ENCODE measurements at places on chromosomes 5 and 9.

DNA sequence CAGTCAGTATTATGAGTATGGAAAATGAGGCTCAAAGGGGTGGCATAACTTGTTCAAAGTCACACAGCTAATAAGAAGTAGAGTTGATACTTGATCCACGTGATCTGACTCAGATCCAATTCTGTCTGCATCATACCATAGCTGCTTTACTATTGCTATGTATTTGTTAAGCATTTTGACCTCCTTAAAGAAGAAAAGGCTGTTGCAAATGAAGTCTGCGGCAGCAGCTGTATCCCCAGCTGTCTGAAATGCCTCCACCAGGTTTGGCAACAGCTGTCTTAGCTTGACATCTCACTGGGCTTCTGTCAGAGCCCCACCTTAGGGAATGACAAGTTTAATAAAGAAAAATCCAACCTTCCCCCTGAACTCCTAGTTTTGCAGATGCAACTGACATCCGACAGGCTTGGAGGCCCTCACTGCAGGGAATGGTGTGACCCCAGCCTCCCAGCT is 75.6 kb upstream of the SLC44A1 start:
- DNase-seq: peak; percentile 21

- no peak for DNase-seq
Measured at GRCh38 chr5:132689513-132689912, 15.7 kb downstream of the IL4 start.

DNA sequence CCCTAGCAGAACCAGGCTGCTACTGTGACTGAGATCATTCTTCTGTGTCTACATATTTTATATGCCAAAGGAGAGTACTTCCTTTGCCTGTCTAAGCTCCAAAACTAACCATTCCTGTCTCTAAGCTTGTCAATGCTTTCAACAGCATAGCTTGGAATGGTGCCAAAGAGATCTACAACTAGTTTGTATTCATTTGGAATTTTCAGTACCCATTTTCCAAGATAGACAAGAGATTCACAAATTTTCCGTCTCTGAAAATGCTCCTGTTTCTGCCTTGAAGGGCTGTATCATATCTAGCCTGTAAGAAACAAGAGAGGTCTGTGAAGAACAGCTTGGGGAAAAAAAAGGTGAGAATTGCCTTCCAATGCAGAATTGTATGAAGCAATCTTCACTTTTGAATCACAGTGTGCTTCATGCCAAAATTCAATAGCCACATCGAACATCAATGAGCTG is 334.4 kb upstream of the ACTBL2 start:
- no peak for DNase-seq

- DNase-seq: no peak
Measured at GRCh38 chr5:24141046-24141445, 503.7 kb downstream of the CDH10 start.

GRCh38 chr5:9761706-9762105 is 131.6 kb upstream of the TAS2R1 start:
- no peak for DNase-seq

DNA sequence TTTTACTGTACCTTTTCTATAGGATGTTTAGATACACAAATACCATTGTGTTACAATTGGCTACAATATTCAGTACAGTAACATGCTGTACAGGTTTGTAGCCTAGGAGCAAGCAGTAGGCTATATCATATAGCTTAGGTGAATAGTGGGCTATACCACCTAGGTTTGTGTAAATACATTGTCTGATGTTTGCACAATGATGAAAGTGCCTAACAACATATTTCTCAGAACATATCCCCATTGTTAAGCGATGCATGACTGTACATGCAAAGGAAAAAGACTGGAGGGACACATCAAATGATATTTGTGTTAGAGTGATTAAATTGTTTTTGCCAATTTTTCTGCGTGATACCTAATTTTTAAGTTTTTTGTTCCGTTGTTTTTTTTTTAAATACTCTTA is 5.3 kb downstream of the CHMP5 start:
- DNase-seq: no peak

GRCh38 chr5:31362529-31362900 is 169.0 kb downstream of the CDH6 start:
- DNase-seq: peak; percentile 52
